ENCODE measurements at places on chromosomes 16 and 17. TPM values are rescaled to one million over a fixed set of nuclear protein-coding genes. Genes with fewer than 3 reads are reported as not detected.
A peak's percentile ranks its signal among the peaks of the same experiment; 100 is the strongest.

- no peak for DNase-seq
These were observed 704.3 kb downstream of the MAF start for GRCh38 chr16:78896280-78896679.

GRCh38 chr17:1109606-1110540, 69.9 kb downstream of the ABR start:
- no peak for DNase-seq

The RPL26 gene
- total RNA-seq: 3,681 TPM

DNA sequence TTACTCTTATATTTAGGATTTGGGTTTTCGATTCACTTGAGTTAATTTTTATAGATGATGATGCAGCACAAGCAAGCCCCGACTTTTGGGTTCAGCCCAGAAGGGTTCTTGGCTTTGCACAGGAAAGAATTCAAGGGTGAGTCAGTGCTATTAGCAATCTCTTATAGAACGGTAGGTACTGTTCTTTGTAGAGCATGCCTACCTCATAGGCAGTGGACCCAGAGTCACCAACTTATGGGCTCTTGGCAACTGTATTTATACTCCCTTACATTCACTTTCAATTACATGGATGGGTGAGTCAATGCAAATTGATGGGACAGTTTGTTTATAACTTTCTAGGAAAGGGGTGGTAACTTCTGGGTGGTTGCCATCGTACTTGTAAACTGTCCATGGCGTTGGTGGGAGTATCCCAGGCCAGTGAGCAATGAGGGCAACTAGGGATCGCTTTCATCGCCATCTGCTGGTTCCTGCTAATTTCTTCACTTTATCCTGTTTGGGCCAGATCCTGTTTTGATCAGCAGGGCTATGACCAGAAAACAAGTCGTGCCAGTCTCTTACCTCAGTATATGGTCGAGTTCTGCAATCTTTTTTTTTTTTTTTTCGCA, 362.6 kb downstream of the CNTNAP4 start:
- no peak for DNase-seq

GRCh38 chr16:80993834-80994233, 12.9 kb downstream of the CMC2 start:
- DNase-seq: no peak

- no peak for DNase-seq
These were observed 1140.2 kb downstream of the CDH11 start for GRCh38 chr16:63981639-63982038.

- no peak for DNase-seq
These were observed 3.9 kb downstream of the XYLT1 start for GRCh38 chr16:17466876-17467275.

The LGALS9B gene
- total RNA-seq: not detected

GRCh38 chr16:58286280-58286679, 8.5 kb downstream of the PRSS54 start:
- DNase-seq: no peak

The CACNA1H gene
- total RNA-seq: 88.1 TPM

- peak; percentile 53 for DNase-seq
These were observed 205.0 kb downstream of the RPTOR start for GRCh38 chr17:80749611-80750010.

- no peak for DNase-seq
These were observed 5.2 kb upstream of the RGS9 start for GRCh38 chr17:65131946-65132345.

- no peak for DNase-seq
These were observed 70.2 kb downstream of the ZZEF1 start for GRCh38 chr17:4072487-4073157.

The ITGAL gene
- total RNA-seq: 3.8 TPM

GRCh38 chr17:79363552-79364275, 247.1 kb downstream of the RBFOX3 start:
- DNase-seq: no peak

- no peak for DNase-seq
These were observed at the start of gene WSCD1 for GRCh38 chr17:6069539-6070429. Gene WSCD1, plus strand, starts transcription at chr17:6070379. Its CDS starts 10,280 bp downstream, at chr17:6080659.

DNA sequence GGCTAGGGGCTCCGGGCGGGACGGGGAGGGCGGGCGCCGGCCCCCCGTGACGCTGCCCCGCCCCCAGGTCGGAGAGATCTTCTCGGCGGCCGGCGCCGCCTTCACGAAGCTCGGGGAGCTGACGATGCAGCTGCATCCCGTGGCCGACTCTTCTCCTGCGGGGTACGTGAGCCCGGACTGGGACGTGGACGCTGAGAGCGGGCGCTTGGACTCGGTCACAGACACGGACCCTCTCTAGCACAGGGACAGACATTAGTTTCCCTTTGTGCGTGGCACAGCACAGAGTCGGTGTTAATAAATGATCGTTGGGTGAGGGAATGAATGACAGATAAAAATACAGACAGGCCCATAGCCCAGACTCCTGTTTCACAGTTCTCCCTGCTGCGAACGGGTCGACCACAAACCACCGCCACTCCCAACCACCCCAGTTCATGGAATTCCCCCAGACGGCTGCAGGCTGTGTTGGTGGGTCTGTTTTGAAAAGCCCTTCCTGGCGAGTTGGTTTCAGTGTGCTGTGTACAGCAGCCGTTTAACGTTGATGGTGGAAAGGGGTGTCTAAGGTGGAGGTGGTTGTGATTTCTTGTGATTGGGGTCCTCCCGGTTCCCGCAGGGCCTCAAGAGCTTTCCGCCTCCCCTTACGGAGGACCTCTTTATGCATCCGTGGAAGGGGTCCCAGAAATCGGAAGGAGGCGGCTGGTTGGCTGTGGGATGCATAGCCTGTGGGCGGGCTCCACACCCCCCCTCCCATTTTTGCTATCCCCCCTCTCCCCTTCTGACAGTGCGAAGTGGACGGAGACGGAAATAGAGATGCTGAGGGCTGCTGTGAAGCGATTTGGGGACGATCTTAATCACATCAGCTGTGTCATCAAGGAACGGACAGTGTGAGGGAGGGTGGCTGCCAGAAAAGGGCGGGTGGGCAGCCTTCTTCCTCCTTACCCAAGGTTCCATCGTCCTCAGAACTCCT, 2.9 kb downstream of the RNASEK start:
- DNase-seq: no peak

GRCh38 chr16:85940214-85940613, 41.3 kb downstream of the IRF8 start:
- no peak for DNase-seq

DNA sequence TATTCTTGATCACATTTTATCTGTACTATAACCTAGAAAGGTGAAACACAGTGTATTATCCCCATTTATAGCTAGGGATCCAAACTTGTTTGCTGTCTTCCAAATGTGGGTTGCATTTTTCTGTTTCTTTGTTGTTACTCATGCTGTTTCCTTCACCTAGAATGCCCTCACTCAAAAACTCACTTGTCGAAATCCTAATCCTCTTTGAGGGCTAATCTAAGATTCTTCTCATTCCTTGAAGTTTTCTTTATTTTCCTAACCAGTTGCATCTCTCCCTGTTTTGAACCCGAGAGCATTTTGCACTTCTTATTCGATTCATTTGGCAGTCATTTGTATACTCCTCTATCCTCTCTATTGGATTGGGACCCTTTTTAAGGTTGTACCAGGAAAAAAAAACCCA, 9.6 kb downstream of the CALCOCO2 start:
- DNase-seq: no peak

DNA sequence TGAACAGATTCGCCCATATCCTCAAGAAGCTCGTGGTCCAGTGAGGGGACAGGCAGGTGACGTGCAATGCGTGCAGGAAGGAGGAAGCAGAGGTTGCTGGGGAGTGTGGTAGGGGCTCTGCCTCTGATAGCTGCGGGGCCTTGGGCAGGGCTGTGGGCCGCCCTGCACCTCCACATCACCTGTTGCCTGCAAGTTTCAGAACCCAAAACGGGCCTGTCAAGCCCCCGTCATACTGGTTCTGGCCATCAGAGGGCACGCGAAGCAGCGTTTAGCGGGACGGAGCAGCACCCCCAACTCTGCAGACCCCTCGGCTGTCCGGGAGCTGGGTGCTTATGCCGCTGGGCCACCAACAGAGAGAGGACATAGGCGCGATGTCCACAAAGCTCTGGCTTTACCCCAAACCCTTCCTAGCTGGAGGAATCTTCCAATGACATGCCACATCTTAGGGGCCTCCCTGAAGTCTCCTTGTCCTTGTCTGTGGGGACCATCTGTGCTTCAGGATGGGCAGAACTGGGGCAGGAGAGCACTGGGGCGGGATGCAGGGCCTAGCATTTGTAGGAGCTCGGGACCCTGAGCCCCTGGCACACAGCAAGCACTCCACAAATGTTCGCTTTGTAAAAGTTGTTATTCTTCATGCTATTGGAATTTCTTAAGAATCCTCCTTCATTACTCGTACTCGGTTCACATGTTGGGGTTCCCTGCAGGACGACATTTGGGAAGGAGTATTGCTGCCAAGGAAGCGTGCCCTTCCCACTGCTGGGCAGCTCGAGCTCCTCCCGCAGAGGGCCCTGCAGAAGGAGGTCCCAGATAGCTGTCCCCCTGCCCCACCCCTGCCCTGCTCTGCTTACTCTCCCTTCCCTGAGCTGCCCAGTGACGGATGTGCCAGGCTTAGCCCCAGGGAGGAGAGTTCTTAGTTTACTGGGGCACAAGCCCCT, 64.3 kb downstream of the CNGB1 start:
- no peak for DNase-seq

DNA sequence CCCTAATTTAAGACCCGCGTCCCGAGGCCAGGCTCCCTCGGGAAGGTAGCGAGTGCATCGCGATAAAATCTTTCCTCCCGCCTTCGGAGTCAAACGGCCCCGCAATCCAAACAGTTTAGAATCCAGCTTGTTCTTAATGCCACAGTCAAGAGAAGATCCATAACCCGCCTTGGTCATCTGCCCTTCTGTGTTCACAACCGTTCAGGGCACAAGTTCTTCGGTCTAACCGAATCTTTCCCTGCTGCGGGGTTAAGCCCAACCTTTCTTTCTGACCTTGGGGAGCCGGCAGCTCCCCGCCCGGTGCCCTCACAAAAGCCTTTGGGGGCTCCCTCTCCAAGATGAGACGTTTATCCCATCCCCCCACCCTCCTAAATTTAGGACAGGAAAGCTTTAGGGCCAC, 30.3 kb downstream of the CPSF4L start:
- DNase-seq: no peak
